Activated T-cell treated with anti-CD3 and anti-CD28 coated beads, Interleukin-2, amount 50 U/mL, for 72 hours (primary cell): ENCODE measurements at places on chromosomes 7 and 10. TPM values are rescaled to one million over a fixed set of nuclear protein-coding genes. Genes with fewer than 3 reads are reported as not detected.
A peak's percentile ranks its signal among the peaks of the same experiment; 100 is the strongest.

- no peaks in the 10 kb centered on the region for H3K4me1 ChIP-seq
- no peak overlapping the region for H3K4me3 ChIP-seq
- no peaks in the 10 kb centered on the region for H3K36me3 ChIP-seq
- DNase-seq = no peak
- no peak overlapping the region for H3K27ac ChIP-seq
Measured at GRCh38 chr7:129804890-129805719, 147.7 kb downstream of the UBE2H start.

The MUC12 gene
- 1.6 TPM for total RNA-seq

- no peaks in the 10 kb centered on the region for H3K36me3 ChIP-seq
- peak; percentile 2 for DNase-seq
- H3K27ac ChIP-seq = no peak overlapping the region
- no peaks in the 10 kb centered on the region for H3K4me1 ChIP-seq
Measured at GRCh38 chr10:84026821-84027257, 112.5 kb upstream of the GHITM start.

- H3K4me3 ChIP-seq = peak overlapping the region; percentile 77
- DNase-seq = no peak
- H3K4me1 ChIP-seq = peaks cover 78% of the 10 kb centered on the region
- peak overlapping the region; percentile 68 for H3K27ac ChIP-seq
- no peaks in the 10 kb centered on the region for H3K36me3 ChIP-seq
Measured at GRCh38 chr10:72309290-72310240, 35.8 kb downstream of the DDIT4 start.

- no peak for DNase-seq
- H3K27me3 ChIP-seq = no peaks in the 10 kb centered on the region
- H3K27ac ChIP-seq = no peak overlapping the region
- H3K4me1 ChIP-seq = no peaks in the 10 kb centered on the region
Measured at GRCh38 chr7:82284936-82285519, 158.5 kb downstream of the CACNA2D1 start.

GRCh38 chr7:99244939-99245338, 27.7 kb upstream of the MYH16 start:
- H3K4me1 ChIP-seq = no peaks in the 10 kb centered on the region
- no peak for DNase-seq
- H3K27ac ChIP-seq = no peak overlapping the region
- H3K4me3 ChIP-seq = no peak overlapping the region

The AKR1C2 gene
- 0.22 TPM for total RNA-seq

GRCh38 chr10:47249881-47250280, 50.1 kb upstream of the GDF10 start:
- no peak overlapping the region for H3K27ac ChIP-seq
- H3K4me3 ChIP-seq = no peak overlapping the region
- no peaks in the 10 kb centered on the region for H3K36me3 ChIP-seq
- no peak for DNase-seq
- no peaks in the 10 kb centered on the region for H3K27me3 ChIP-seq
- H3K4me1 ChIP-seq = peaks cover 20% of the 10 kb centered on the region

- no peaks in the 10 kb centered on the region for H3K36me3 ChIP-seq
- H3K27me3 ChIP-seq = peaks cover 72% of the 10 kb centered on the region
Measured at GRCh38 chr7:22566176-22566575, 66.2 kb upstream of the STEAP1B start.

- H3K27ac ChIP-seq = no peak overlapping the region
- peaks cover 9% of the 10 kb centered on the region for H3K27me3 ChIP-seq
- peaks cover 11% of the 10 kb centered on the region for H3K4me1 ChIP-seq
- no peak for DNase-seq
Measured at GRCh38 chr7:22842973-22843372, 20.3 kb upstream of the TOMM7 start.

DNA sequence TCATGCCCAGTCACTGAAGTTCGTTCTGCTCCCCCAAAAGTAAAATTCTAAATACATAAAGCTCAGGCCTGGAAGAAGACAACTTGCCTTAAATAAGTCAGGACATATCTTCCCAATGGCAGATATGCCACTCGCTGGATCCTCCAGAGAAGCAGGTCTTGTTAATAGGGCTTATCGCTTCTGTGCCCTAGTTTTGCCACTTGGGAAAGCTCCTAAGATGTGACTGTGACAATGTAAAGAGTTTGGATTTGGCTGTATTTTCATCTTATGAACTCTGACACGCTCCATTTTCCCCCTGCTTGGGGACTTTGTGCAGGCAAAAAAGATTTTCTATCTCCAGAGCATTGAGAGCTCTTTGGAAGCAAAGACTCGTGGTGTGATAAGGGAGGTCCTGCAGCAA, 279.9 kb downstream of the WDR11 start:
- H3K27me3 ChIP-seq = no peaks in the 10 kb centered on the region
- DNase-seq = no peak
- no peak overlapping the region for H3K4me3 ChIP-seq
- H3K36me3 ChIP-seq = no peaks in the 10 kb centered on the region
- no peaks in the 10 kb centered on the region for H3K4me1 ChIP-seq

The DMBT1 gene
- not detected for total RNA-seq

DNA sequence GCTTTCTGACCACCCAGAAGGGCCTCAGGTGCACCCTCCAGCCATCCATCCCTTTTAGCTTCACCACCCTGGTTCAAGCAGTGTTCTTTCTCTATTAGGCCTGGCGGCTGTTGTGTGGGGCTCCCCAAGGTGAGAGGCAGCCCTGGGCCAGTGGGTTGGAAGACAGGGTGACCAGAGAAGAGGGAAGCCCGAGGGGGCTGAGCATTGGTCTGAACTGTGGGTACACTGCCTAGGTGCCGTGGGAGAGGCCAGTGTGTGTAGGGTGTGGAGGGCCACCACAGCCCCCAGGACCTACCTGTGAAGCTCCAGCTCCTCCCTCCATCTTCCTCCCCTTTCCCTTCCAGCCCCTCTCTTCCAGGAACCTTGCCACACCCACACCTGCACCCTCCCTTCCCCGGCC, 9.1 kb upstream of the MTPAP start:
- H3K36me3 ChIP-seq = no peaks in the 10 kb centered on the region
- peaks cover 13% of the 10 kb centered on the region for H3K27me3 ChIP-seq
- no peak for DNase-seq
- peaks cover 12% of the 10 kb centered on the region for H3K4me1 ChIP-seq
- no peak overlapping the region for H3K4me3 ChIP-seq
- no peak overlapping the region for H3K27ac ChIP-seq

DNA sequence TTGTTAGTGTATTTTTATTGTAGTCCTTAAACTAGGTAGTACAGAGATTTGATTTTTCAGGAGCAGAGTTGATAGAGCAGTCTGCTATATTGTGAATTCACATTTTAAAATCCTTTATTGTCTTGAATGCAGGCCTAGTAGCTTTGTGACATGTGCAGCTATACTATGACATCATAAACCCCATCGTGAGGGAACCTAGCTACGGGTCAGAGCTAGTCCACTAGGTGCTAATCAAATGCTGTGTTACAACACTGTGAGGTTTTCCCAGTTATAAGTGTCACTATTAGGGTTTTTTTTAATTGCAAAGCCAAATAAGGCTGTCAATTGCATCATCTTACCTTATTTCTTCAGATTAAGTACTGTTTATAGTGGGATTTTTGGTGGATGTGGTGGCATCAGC, 40.7 kb downstream of the CREM start:
- H3K27ac ChIP-seq = no peak overlapping the region
- peaks cover 11% of the 10 kb centered on the region for H3K36me3 ChIP-seq
- H3K4me1 ChIP-seq = peaks cover 12% of the 10 kb centered on the region
- no peak overlapping the region for H3K4me3 ChIP-seq
- H3K27me3 ChIP-seq = no peaks in the 10 kb centered on the region

The KCP gene
- not detected for total RNA-seq

The HOXA10 gene
- 0.26 TPM for total RNA-seq
